ENCODE measurements at places on chromosomes 5 and 9.

- no peak for DNase-seq
These were observed 469.3 kb downstream of the SPATA31D1 start for GRCh38 chr9:82457891-82458290.

DNA sequence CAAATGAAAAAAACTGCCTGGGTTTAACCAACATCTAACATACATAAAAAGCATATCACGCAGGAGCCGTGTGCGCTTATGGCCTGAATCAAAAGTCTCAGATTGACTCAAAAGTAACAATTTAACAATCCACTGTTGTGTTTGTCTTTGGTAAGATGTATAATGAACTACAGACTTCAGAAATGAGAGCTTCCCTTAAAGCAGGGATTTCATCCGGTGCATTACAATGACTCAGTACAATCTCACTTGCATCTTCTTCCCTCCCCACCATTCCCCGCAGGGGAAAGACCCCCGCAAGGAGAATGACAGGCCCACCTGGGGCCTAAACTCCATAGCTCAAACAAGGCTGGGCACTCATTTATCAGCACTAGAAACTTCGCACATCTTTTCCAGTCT, 1.4 kb downstream of the ZFR start:
- DNase-seq, result no peak

DNA sequence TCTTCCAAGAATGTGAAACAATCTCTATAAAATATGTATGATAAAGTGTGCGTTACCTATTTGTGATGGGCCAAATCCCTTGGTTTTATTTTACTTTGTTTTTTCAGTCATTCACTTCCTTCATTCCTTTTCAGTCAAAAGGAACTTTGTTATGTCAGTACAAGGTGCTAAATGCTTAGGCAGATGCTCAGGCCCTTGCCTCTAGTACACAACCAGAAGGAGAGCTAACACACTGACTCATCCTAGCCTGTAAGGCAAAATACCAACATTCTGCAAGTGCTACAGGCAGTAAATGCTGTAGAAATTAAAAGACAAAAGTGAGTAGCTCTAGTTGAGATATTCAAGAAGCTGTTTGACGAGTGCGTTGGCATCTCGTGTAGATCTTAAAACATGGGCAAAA, 49.4 kb downstream of the TRPM6 start:
- no peak for DNase-seq

DNA sequence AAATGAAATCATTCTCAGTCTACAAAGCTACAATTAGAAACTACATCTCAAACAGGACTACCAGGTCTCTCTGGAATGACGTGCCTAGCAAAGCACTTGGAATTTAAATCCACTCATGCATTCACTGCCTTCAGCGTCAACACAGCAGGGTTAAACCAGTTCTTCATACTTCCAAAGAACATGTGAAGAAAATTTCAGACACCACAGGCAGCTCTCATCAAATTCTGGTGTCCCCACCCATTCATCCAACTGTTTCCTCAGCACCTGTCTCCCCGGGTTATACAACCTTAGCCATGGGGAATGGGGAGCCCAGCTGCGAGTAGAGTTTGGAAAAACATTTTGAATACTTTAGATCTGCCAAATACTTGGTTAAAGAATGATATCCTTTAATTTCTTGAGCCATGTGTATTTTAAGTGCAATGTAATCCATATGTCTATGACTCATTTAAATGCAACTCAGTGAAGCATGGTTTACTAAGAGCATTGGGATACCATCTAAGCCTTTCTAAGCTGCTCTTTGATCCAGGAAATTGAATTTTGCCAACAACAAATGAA, 17.5 kb downstream of the ADAM19 start:
- no peak for DNase-seq

DNA sequence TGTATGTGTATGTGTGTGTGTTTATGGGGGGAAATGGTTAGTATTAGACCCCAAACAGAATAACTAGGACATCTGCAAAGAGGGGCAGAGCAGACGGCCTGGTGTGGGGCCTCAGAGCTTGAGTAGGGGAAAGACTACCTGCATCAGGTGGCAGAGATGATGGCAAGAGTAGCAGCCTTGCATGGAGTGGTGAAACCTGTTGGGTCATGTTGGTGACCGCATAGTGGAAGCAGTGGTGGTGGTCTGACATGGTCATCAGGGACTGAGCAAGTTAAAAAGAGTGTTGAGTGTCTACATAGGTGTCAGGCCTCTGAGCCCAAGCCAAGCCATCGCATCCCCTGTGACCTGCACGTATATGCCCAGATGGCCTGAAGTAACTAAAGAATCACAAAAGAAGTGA, 153.2 kb downstream of the FGF10 start:
- DNase-seq, result no peak

DNA sequence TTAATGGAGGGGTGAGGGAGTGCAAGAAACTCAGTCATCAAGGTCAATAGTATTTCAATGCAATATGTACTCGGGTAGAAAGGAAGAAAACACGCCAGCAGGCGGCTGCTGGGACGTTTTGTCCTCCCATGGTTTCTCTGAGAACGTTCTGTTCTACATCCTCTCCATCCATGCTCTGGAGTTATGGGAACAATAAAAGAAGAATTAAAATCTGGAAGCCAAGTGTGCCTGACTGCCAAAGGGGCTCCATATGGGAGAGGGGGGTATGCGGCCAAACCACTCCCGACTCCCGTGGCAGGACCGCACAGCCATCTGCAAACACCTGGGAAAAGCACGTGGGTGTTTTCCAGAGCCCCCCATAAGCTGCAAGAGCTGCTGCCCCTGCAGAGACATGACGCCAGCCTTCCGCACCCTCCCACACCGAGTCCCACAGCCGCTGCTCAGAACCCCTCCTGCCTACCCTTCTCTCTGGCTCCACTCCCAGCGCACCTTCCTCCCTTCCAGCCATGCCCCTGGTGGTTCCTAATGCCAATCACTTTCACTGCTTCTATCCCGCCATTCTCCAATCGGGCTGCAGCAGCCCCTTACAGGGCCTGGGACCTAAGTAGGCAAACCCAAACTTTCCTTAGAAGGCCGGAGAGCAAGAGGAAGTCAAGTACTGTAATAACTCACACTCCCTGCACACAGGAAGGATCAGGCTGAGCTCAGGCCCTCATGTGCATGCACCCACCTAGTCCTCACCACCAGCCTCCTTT, 241.6 kb downstream of the SYK start:
- DNase-seq, result no peak

- no peak for DNase-seq
These were observed 65.1 kb downstream of the GRIA1 start for GRCh38 chr5:153555420-153556114.

DNA sequence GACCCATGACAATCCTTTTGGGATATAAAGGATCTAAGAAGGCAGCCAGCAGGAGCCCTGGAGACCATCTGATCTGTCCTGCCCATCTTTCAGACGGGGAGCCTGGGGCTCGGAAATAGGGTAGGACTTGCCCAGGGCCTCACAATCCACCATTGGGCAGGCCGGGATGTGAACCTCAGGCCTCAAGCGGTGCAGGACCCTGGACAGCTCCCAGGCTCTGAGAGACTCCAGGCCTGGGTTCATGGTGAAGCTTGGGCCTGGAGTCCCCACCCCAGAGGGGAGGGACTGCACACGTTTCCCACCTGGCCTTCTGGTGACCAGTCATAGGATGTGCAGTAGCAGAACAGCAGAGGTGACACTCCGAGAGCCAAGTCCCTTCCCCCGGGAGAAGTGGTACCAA, 36.6 kb upstream of the RAPGEF1 start:
- DNase-seq, result no peak

DNA sequence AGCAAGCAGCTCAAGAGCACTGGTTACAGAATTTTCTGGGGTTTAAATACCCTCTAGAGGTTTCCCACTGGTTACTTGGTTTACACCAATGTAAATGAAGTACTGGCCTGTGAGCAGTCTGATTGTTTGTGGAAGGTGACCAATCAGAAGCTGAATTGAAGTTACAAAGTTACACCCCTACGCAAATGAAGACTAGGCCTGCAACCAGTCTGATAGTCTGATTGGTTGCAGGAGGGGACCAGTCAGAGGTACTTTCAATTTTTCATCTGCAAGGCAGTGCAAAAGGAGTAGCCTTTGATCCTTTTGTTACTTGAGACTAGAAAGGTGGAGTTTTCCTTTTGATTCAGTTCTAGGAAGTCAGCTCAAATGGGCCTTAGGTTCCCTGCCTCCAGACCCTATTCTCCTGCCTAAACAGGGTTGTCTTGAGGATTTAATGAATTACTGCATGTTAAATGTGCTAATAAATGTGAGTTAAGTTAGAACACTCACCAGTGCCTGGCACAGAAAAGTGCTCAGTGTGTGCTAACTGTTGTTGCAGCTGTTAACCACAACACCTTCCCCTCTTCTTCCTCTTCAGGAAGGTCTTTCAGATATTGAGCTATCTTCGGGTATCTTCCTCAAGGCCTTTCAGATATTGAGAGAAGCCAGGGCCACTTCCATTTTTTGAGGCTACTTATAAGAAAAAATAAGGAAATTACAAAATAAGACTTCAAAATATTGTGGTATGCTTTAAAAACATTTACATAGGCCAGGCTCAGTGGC, 32.1 kb upstream of the CLINT1 start:
- no peak for DNase-seq

DNA sequence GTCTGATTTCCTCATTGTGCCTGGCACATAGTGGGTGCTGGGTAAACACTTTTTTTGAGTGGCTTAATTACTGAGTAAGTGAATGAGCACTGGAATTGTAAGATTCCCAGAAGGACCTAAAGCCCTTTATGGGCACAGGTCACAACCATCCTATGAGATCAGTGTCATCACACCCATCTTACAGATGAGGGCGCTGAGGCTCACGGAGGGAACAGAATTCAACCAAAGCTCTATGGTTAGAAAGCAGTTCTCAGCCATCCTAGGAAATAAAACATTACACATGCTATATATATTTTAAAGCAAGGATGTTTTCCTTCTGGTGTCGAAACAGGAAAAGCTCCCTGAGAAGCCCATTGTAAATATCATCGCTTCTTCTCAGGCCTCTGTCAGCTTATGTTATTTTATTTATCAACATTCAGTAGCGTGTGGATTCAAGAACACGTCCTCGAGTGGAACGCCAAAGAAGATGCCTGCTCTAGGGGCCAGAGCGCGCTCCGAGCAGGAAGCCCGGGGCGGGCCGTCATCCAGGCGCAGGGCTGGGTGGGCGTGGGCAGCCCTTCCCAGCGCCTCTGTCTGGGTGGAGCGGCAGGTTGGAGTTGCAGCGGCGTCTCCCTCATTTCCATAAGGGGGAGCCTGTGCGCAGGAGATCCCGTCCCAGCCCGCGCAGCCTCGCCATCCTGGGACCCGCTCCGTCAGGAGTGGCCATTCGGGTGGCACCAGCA, 155.8 kb upstream of the SMIM23 start:
- peak; percentile 11 for DNase-seq

DNA sequence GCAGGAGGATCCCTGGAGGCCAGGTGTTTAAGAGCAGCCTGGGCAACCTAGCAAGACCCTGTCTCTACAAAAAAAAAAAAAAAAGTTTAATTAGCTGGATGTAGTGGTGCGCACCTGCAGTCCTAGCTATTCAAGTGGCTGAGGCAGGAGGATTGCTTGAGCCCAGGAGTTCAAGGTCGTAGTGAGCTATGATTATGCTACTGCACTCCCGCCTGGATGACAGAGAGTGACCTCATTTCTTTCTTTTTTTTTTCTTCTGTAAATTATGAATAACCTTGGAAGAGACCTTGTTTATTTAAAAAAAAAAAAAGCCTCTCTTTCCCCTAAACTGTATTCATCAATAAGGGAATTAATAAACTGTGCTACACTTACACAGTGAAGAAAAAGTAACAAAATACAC, 43.6 kb upstream of the SLC30A5 start:
- no peak for DNase-seq

GRCh38 chr5:171871711-171872110, 86.1 kb downstream of the SMIM23 start:
- no peak for DNase-seq
